ENCODE measurements at places on chromosomes 6 and 20.

DNA sequence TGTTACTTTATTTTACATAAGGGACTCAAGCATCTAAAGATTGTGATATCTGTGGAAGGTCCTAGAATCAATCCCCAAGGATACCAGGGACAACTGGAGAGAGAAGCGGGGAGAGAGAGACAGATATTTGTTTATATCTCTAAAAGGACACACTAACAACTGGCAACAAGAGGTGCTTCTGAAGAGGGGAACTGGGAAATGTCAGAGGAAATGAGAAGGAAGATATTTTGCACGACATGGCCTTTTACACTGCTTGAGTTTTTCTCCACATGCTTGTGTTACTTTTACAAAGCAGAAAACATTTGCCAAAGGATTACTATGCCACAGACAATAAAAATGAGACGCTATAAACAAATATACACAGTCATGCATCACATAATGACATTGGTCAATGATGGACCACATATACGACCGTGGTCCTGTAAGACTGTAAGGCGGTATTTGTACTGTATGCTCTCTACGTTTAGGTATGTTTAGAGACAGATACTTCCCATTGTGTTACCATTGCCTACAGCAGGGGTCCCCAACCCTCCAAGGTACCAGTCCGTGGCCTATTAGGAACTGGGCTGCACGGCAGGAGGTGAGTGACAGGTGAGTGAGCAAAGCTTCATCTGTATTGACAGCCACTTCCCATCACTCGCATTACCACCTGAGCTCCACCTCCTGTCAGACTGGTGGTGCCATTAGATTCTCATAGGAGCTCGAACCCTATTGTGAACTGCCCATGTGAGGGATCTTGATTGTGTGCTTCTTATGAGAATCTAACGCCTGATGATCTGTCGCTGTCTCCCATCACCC is 64.6 kb upstream of the PTPN1 start:
- DNase-seq, result no peak

- no peak for DNase-seq
Observed at GRCh38 chr6:163971841-163972838, 557.6 kb downstream of the QKI start.

- DNase-seq, result no peak
Observed at GRCh38 chr6:124443541-124443940, 518.7 kb upstream of the RNF217 start.

- no peak for DNase-seq
Observed at GRCh38 chr6:52102405-52102804, 15.0 kb upstream of the PKHD1 start.

DNA sequence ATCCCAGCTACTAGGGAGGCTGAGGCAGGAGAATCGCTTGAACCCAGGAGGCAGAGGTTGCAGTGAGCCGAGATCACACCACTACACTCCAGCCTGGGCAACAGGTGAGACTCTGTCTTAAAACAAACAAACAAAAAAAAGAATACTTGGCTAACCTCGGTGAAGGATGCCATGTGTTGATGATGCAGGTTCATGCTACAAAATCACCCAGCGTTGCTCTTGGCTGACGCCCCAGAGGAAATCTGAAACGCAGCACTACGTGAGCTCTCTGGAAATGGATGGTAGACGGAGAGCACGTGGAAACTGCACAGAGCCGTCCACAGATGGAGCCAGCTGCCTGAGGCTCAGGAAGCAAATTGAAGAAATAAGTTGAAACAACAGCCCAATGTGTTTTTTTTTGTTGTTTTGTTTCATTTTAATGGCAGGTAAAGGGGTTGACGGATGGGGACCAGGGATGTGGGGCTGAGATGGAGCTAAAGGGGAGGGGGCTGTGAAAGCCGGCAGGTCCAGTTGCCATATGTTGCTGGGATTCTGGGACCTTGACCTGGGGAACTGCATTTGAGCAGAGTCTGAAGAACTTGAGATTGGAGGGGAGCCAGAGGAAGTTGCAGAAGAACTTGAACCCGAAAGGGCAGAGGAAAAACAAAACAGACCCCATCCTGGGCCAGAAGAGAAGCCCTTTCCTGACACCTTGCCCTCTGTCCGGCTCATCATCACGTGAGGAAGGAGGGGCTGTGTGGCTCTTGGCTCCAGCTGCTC is 12.8 kb upstream of the MANBAL start:
- DNase-seq, result peak; percentile 54
